ENCODE measurements at places on chromosomes 5 and 9. TPM values are rescaled to one million over a fixed set of nuclear protein-coding genes. Genes with fewer than 3 reads are reported as not detected.
A peak's percentile ranks its signal among the peaks of the same experiment; 100 is the strongest.

GRCh38 chr9:4371108-4371507 is 71.2 kb upstream of the GLIS3 start:
- DNase-seq = peak; percentile 73

- DNase-seq = no peak
Measured at GRCh38 chr5:144638787-144639186, 468.1 kb downstream of the KCTD16 start.

- peak; percentile 86 for DNase-seq
Measured at GRCh38 chr9:3857673-3858072, 331.9 kb upstream of the RFX3 start.

DNA sequence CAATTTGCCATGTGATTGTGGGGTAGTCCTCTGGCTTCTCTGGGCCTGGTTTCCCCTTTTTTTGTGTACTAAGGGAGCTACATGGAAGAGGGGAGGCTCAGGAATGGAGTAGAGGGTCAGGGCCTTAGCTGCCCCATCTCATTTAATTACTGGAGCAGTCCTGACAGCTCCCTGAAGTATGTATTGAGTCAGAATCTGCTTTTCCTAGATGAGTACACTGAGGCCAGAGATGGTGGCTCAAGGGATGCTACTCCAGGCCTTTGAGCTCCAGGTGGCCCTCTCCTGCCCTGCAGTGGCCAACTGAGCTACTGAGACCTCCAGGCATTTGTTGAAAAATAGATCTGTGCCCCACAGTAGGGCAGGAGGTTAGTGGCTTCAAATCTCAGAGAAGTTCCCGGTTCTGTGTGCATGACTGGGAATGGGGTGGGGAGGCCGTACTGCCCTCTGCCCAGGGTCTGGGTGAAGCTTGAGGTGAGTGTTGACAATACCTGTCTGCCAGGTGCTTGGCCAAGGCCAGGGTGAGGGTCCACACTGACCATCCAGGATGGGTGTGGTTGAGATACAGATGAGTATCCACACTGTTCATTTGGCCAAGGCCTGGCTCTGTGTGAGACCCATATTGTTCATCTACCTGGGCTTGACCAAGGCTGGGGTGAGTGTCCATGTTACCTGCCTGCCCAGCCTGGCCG is 45.7 kb downstream of the CXXC5 start:
- DNase-seq = no peak

GRCh38 chr9:130994135-130995085 is 14.6 kb upstream of the LAMC3 start:
- no peak for DNase-seq

Gene REEP2
- total RNA-seq = 14.5 TPM
